ENCODE measurements at places on chromosomes 2 and 18.
A peak's percentile ranks its signal among the peaks of the same experiment; 100 is the strongest.

GRCh38 chr18:48813833-48814489, 136.8 kb downstream of the SMAD7 start:
- DNase-seq, result no peak

DNA sequence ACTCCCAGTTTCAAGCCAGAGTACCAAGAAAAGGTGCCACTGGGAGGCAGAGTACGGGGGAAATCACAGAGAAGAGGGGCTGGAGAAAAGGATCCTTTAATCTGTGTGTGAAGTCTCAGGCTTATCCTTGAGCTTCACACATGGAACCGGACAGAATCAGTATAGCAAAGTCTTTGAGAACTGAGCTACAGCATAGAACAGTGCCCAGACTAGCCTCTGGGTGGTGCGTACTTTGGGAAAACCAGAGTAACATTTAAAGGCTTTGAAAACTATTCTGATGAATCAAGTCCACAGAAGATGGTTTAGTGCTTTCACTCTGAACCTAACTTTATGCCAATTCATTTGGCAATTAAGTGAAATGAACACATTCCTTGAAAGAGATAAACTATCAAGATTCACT, 83.1 kb downstream of the BABAM2 start:
- DNase-seq, result no peak

- no peak for DNase-seq
Measured at GRCh38 chr2:200399046-200399445, 92.6 kb downstream of the SPATS2L start.

DNA sequence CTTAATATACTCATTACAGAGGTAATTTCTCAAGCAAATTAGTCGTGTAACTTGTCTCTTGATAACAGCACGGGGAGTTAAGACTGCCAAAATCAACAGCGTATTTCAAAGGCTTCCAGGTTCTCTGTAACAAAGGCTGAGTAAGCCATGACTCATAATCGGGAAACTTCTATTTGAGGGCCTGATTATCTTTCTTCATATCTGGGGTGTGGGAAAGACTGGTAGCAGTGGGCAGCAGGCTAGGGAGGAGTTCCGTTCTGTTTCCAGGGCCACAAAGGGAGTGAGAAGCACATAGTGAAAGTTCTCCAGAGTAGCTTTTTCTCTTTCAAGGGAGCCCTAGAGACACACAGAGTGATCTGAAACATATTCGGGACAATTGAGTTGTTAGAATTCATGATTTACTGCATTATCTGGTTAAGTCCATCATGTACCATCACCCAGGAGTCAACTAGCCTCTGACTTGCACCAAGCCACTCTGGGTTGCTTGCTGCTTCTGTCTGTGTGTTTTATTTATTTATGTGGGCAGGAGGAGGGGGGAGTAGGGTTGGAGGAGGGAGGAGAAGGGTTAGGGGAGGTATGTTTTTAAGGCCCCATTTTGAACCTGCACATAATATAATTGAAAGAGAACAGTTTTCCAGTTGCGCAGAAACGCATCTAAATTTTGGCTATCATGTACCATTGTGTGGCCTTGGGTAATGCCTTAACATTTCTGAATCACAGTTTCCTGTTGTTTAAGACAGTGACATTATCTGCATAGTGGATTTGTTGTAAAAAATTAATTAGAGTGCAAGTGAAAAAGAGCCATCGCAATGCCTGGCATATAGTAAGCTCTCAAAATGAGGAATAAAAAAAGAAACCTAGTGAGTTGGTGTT, 80.5 kb upstream of the ITPRID2 start:
- no peak for DNase-seq

GRCh38 chr18:24922491-24922890, 429.5 kb downstream of the ZNF521 start:
- no peak for DNase-seq

DNA sequence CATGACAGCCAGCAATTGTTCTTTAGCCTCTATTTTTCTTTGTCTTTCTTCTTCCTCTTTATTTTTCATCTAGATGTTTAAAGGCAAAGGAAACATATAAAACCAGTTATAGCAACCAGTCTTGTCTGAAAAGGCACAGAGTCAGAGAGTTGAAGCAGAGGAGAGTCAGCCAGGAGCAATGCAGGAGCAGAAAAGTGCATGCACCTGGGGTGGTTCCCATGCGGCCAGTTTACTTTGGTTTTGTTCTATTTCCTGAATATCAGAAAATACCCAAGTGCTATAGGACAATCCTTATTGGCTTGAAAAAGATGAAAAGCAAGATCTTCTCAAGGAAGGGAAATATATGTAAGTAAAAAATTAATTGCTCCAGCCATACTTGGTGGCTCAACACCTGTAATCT, 44.9 kb downstream of the CFAP210 start:
- no peak for DNase-seq

GRCh38 chr2:162914161-162914560, 75.6 kb upstream of the KCNH7 start:
- no peak for DNase-seq

- DNase-seq, result no peak
Measured at GRCh38 chr2:224400886-224401632, 848 bp downstream of the FAM124B start.

GRCh38 chr18:12312976-12313375, 4.9 kb downstream of the TUBB6 start:
- no peak for DNase-seq

GRCh38 chr18:72672364-72673184, 128.4 kb upstream of the CBLN2 start:
- DNase-seq, result peak; percentile 38

DNA sequence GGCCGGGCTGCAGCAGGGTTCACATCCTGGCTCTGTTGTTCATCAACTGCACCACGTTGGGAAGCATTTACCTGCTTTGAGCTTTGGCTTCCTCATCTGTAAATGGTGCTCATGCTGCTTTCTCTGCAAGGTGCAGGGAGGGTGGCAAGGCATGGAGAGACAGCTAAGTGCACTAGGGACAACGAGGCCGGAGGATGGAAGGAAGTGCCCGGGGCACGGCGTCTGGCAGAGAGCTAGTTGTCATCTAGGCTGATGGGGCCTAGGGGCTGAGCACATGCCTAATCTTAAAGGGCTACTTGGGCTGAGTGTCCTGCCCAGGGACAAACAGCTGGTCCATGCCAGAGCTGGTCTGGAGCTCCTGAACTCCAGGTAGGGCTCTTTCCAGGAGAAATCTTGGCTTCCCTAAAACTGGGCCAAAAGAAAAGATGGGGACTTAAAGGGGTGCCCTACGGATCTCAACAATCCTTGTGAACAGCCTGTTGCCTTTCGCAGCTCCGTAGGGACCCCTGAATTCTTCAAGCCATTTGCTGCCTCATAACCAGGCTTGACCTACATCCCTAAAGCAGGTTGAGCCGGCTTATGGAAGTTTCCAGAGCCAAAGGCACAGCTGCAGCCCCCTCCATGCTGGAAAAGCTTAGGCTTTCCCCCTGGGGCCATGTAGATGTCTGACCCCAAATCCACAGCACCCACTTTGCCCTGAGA, 130.8 kb downstream of the SMAD7 start:
- DNase-seq, result no peak

DNA sequence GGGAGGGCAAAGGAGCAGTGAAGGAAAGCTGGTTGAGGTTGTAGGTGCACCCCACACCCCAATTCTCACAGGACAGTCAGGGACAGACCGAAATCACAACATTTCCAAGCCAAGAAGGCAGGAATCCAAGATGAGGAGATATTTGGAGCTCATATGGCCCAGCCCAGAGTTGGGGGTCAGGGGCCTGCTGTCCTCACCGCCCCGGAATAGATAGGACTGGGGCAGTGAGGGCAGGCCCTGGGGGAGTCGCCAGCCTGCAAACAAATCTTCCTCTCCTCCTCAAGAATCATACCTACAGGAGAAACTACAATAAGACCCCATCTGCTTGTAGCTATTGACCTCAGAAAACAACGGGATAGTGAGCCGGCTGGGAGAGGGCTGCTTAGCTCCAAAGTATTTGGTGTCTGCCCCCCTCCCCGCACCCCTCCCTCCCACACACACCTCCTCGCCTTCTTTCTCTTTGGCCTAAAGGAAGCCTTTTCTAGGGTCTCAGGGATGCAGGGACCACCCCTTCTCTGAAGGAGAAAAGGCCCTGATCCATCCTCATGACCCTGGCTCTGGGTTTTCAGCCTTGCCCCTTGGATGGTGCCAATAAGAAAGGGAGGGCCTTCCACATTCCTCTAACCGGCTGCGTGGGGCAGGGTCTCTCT, 3.8 kb downstream of the EN1 start:
- no peak for DNase-seq

DNA sequence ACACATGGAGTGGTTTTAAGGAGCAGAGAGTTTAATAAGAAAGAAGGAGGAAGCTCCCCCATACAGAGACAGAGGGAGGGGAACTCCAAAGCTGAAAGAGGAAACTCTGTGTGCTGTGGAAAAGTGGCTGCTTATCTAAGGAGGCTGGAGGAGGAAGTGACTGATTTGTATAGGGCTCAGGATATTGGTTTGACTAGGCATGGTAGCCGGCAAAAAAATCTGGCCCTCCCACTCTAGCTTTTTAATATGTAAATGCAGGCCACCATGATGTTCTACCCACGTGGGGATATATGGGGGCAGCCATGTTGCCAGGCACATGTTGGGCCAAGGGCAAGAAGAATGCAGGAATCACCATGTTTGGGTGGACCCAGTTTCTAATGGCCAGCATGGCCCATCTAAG, 64.3 kb downstream of the HNMT start:
- no peak for DNase-seq

- no peak for DNase-seq
Measured at GRCh38 chr2:62196278-62196901, 475 bp downstream of the B3GNT2 start.

GRCh38 chr2:239630618-239631286, 229.9 kb upstream of the HDAC4 start:
- DNase-seq, result no peak

DNA sequence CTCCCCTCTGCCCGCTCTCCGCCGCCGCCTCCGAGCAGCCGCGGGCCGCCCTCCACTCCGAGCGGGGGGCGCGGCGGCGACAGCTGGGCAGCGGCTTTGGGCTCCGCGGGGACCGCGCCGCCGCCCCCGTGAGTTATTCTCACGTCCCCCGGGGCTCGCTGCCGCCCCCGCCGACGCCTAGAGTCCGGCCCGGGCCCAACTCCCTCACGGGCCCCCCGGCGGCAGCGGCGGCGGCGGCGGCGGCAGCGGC, 645 bp downstream of the MIB1 start:
- DNase-seq, result no peak

- DNase-seq, result no peak
Measured at GRCh38 chr2:99659874-99660273, 170.1 kb upstream of the REV1 start.

GRCh38 chr2:127085317-127085681, 21.7 kb downstream of the BIN1 start:
- DNase-seq, result no peak

- DNase-seq, result no peak
Measured at GRCh38 chr2:99380376-99381010, 43.3 kb downstream of the EIF5B start.

DNA sequence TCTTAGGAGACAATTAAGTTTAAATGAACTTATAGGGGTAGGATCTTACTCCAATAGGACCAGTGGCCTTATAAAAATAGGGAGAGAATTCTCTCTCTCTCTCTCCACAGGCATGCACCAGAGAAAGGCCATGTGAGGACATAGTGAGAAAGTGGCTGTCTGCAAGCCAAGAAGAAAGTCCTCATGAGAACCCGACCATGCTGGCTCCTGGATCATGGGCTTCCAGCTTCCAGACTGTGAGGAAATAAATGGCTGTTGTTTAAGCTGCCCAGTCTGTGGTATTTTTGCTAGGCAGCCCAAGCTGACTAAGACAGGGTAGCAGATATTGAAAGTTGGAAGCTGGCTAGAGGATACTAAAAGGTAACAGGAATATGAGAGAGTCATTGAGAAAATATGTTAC, 454.0 kb downstream of the NBAS start:
- DNase-seq, result no peak

DNA sequence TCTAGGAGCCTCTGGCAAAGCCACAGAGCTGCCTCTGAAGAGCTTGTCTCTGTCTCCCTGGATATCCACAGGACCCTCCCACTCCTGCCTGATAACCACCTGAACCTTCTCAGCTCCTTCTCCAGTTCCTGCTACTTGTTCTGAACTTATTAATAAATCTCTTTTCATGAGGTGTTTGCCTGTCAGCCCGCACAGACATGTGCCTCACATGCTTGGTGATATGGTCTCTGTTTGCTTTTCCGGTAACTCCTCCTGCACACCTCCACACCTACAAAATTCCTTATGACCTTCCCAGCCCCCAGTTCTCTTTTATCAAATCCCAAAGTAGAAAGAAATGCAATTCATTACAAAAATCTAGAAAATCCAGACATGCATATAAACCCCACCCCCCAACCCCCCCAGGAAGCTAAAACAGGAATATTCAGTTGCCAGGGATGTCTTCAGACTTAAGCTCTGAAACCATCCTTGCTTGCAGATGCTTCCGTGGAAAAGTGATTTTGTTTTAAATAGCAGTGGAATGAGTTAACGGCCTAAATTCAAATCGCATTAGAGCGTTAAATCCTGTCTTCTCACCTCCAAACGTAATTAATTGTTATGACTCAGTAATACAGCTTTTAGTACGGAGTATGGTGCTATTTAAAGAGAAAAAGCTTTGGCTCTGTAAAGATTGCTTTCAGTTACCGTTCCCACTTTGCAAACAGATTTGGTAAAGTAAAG, 2.1 kb upstream of the PID1 start:
- DNase-seq, result peak; percentile 5

- no peak for DNase-seq
Measured at GRCh38 chr2:236848501-236848900, 237.2 kb upstream of the COPS8 start.

DNA sequence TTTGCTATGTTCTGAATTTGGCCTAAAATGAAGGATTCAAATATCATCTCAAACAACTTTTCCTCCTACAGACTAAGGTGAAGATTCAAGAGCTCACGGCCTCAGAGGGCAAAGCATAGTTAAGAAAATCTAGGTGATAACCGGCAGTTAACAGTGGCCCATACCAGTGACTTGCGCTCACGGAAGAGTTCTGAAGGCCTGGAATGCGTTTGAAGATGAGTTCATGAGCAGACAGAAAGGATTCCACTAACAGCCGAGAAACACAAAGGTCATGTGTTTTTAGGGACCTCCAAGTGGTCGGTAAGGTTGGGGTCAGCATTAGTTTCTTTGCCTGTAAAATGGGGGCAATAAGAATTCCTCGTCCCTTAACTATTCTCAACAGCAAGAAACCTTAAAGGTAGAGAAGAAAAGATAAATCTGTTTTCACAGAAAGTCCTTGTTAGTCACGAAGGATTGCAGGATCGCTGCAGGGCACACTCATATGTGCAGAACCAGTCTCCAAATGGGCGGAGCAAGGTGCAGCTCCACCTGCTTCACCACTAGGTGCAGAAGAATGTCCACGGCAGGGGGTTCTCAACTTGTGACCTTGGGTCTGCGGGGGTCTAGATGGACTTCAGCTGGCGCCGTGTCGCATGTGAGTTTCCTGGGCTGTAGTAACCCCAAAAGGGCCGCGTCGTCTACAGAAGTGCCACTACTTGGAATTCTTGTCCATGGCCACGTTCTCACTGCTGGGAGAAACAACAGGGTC, 708 bp upstream of the RPIA start:
- no peak for DNase-seq

GRCh38 chr2:144227427-144228105, 292.4 kb downstream of the ZEB2 start:
- no peak for DNase-seq

GRCh38 chr18:22639561-22639960, 221.8 kb upstream of the CTAGE1 start:
- DNase-seq, result no peak

GRCh38 chr2:58920001-58920400, 678.9 kb upstream of the FANCL start:
- DNase-seq, result no peak

- no peak for DNase-seq
Measured at GRCh38 chr2:85756822-85757435, 3.1 kb downstream of the ATOH8 start.

All from left kidney (tissue), 8 donors.